ENCODE measurements at places on chromosomes 13 and 19. TPM values are rescaled to one million over a fixed set of nuclear protein-coding genes. Genes with fewer than 3 reads are reported as not detected.

ADAT3 gene
- 14.0 TPM for total RNA-seq

KLK3 gene
- not detected for total RNA-seq

ZNF66 gene
- 10.1 TPM for total RNA-seq

GRK1 gene
- not detected for total RNA-seq

DBP gene
- total RNA-seq, result 17.7 TPM

LGALS14 gene
- total RNA-seq, result 2.4 TPM

ZNF383 gene
- 4.4 TPM for total RNA-seq

KLK12 gene
- total RNA-seq, result not detected

ZNF682 gene
- total RNA-seq, result 2.5 TPM

PCP2 gene
- 1.9 TPM for total RNA-seq

All from Caco-2 (cell line).